Caki2 (cell line): ENCODE measurements at places on chromosomes 11 and 22.

DNA sequence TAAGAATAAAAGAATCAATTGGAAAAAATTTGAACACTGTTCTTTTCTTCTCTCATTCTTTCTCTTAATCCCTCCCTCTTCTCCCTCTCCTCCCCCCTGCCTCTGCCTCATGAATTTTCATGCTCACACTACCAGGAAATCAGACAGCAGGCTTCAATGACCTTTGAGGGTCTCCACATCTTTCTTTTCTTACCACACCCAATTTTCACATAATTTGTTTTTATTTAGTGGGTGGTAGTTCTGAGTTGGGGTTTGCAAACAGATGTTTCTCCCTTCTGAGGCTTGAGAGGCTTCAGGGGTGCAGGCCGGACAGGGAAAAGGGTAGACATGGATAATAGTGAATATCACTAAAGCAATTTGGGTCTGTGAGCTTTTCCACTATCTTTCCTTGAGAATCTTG is 95.5 kb downstream of the SPATA19 start:
- DNase-seq, result no peak

DNA sequence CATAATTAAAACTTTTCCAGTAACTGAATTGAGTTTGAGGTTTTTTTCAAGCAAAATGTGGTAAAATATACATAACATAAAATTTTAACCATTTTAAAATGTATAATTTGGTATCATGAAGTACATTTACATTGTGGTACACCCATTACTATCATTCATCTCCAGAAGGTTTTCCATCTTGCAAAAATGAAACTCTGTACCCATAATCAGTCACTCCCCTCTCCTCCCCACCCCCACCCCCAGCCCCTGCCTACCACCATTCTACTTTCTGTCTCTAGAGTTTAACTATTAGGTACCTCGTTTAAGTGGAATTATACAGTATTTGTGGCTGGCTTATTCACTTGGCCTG is 63.7 kb downstream of the MICAL2 start:
- no peak for DNase-seq

DNA sequence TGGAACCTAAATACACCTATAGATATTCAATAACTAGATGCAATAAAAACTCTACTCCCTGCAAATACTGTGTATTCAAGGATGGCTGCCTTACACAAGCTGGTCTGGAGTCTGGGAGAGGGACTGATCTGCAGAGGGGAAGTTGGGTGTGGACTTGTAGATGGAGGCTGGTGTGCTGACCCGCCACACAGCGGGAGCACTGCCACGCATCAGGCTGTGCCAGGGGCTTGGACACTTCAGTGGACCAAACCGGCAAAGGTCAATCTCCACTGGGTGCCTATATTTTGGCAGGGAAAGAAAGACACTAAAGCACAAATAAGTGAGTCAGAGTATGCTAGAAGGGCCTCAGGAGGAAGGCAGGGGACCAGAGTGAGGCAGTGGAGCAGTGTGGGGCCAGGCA is 2.1 kb upstream of the SHANK3 start:
- no peak for DNase-seq

GRCh38 chr22:25413620-25414019 is 150.9 kb upstream of the GRK3 start:
- DNase-seq, result no peak

DNA sequence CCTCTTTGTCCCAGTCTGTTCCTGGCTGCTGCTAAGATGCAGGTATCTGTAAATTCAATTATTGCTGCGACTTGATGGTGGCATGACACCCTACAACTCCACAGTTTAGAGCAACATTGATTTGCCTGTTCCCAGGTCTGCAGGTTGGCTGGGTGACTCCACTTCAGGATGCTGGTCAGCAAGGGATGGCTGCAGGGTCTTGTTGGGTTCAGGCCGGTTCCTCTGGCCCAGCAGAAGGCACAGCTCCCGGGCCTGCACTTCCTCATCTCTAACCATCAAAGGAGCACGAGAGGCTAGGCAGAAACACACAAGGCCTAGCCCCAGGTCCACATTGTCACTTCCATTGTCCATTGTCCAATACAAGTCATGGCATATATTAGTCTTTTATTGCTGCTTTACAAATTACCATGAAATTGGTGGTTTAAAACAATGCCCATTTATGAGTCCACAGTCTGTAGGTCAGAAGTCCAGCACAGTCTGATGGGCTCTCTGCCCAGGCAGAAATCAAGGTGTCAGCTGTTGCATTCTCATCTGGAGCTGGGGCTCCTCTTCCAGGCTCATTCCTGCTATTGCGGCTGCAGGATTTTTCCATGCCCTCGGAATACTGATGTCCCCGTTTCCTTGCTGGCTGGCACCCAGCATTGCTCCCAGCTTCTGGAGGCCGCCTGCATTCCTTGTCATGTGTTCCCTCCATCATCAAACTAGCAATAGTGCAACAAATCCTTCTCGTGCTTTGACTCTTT is 96.6 kb upstream of the LMO1 start:
- no peak for DNase-seq
